ENCODE measurements at places on chromosomes 2 and 18.

- DNase-seq, result peak; percentile 40
Observed at GRCh38 chr2:218024336-218024735, 21.5 kb upstream of the TNS1 start.

DNA sequence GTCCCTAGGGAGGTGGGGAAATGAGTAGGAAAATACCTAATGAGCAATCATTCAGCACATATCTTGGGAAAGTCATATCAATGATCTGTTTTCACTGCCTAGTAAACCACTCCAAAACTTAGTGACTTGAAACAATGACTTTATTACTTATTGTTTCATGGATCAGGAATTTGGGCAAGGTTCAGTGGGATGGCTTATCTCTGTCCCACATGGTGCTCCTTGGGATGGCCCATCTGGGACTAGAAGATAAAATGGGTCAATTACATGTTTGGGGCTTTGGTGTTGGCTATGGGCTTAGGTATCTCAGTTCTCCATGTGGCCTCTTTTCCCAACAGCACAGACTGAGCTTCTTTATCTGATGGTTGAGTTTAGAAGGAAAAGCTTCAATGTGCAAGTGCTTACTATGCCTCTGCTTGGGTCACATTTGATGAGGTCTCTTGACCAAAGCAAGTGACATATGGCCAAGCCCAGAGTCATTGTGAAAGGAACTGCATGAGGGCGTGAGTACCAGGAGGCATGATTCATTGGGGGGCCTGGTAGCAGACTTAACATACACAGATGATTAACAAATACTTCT, 218.1 kb upstream of the TNP1 start:
- no peak for DNase-seq

DNA sequence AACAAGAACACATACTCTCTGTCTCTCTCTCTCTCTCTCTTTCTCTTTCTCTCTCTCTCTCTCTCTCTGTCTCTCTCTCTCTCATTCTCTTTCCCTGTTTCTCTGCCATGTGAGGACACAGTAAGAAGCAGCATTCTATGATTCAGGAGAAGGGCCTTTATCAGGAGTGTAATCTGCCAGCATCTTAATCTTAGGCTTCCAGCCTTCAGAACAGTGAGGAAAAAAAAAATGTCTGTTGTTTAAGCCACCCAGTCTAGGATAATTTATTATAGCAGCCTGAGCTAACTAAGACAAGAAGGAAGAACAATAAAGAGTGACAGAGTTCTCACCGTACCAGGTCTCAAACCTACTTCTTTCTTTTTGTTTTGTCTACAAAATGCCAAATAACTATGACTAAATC, 399.4 kb downstream of the SOCS6 start:
- DNase-seq, result no peak

- no peak for DNase-seq
Observed at GRCh38 chr2:207167099-207167923, 1.6 kb upstream of the KLF7 start.

DNA sequence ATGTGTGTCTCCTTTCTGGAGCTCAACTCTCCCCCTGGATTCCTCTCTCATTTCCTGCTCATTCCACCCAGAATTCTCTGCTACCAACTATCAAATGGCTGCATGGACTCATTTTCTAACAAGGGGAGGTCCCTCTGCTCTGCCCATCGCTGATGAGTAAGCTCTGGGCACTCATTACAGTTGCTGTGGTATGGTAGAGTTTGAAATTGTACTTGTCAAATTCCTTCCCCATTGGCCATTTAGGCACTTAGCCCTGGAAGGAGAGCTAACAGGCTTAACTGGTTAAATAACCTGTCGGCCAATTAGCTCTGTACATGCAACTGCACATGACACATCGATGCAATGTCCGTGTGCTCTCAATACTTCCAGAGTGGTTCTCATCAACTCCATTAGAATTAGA, 20.4 kb downstream of the COL6A3 start:
- DNase-seq, result no peak

- no peak for DNase-seq
Observed at GRCh38 chr2:9091811-9092210, 88.3 kb upstream of the MBOAT2 start.

GRCh38 chr2:161104054-161104553, 56.1 kb upstream of the TANK start:
- DNase-seq, result no peak

- no peak for DNase-seq
Observed at GRCh38 chr2:150047620-150048222, 439.7 kb downstream of the RND3 start.

Data from left ventricle myocardium inferior (tissue), 1 donor.